ENCODE measurements at places on chromosomes 7 and 10.

DNA sequence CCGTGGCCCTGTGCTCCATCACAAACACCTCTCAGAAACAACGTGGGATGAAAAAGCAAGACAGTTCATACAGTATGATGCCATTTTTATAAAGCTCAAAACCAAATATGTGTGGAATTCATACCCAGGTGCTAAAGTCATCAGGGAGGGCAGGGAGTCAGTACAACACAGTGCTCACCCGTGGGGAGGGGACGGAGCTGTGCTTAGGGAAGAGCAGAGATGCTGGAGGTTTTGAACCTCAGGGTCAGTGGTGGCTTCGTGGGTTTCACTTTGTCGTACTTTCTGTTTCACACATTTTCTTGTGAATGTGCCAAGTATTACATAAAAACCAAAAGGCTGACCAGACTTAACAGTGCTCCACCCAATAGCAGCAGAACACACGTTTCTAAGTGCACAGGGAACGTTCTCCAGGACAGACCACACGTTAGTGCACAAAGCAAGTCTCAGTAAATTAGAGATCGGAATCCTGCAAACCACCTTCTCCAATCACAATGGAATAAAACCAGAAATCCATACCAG, 21.2 kb downstream of the ZMIZ2 start:
- DNase-seq = peak; percentile 55

GRCh38 chr7:28705350-28705749, 252.8 kb downstream of the TRIL start:
- no peak for DNase-seq

GRCh38 chr7:131011976-131012375, 278.0 kb upstream of the KLF14 start:
- DNase-seq = peak; percentile 88

- no peak for DNase-seq
These were observed 16.5 kb downstream of the AP5Z1 start for GRCh38 chr7:4791738-4792536.

GRCh38 chr10:4494551-4494950, 331.5 kb upstream of the AKR1E2 start:
- DNase-seq = no peak

GRCh38 chr10:77698267-77698931, 60.8 kb upstream of the KCNMA1 start:
- DNase-seq = no peak
